ENCODE measurements at places on chromosomes 3 and 15. TPM values are rescaled to one million over a fixed set of nuclear protein-coding genes. Genes with fewer than 3 reads are reported as not detected.

Gene ST8SIA2
- 5.2 TPM for polyA plus RNA-seq

DNA sequence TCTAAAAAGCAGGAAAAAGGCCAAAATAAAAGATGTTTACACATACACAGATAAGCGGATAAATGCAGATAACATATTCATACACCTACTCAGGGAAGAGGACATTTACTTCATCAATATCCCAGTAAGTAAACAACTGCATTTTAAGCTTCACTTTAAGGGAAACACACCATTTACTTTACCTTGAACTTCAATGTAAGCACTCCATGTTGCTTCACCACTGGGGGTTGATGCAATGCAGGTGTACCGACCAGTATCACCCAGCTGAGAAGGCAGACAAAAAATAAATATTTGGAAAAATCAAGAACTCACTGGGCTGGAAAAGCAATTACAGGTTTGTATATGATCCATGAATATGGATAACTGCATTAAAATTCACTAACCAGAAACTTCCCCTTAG, 1099.5 kb downstream of the ROBO1 start:
- DNase-seq = no peak

DNA sequence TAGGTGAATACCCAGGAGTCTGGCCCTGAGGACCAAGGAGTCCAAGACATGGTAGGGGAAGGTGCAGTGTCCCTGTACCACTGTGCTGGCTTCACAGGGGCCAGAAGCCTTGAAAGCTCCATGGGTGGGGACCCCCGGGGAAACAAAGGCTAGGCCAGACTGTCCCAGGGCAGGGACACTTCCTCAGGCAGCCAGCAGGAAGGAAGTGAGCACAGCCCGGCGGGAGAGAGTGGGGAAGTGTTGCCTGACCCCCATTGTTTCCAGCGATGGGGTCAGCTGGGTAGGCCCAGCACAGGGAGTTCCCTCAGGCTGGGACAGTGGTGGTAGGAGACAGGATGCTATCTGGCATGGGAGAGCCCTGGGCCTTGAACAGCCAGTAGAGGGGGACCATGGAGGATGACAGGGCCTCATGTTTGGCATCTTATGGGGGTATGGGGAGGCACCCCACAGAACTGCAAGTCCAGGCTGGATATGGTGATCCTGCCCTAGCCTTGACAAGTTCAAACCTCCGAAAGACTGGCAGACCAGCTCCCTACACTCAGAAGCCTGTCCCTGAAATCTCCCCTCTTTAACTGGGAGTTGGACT, 1.2 kb upstream of the HYAL2 start:
- no peak for DNase-seq

DNA sequence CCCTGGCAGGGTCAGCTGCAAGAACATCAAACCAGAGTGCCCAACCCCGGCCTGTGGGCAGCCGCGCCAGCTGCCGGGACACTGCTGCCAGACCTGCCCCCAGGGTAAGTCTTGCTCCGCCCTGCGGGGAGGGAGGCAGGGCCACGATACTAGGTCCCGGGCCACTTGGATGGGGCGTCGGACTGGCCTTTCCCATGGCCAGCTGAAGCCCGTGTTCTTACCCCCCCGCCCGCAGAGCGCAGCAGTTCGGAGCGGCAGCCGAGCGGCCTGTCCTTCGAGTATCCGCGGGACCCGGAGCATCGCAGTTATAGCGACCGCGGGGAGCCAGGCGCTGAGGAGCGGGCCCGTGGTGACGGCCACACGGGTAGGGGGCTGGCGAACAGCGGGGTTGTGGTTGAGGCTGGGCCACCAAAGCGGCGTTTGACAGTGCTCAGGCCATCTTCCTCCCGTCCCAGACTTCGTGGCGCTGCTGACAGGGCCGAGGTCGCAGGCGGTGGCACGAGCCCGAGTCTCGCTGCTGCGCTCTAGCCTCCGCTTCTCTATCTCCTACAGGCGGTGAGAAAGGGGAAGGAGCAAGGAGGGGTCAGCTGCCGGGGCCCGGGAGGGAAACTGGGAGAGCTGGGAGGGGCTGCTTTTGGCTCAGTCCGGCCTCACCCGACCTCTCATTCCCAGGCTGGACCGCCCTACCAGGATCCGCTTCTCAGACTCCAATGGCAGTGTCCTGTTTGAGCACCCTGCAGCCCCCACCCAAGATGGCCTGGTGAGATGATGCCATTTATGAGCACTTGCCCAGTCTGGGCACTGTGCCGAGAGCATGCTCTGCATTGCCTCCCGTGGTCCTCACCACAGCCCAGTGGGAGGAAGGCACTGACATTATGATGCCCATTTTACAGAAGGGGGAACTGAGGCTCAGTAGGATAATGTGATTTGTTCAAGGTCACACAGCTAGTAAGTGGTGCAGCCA, 1.7 kb downstream of the CHRD start:
- no peak for DNase-seq

Gene FXR1
- 216 TPM for polyA plus RNA-seq

GRCh38 chr3:65478551-65479500, 559.9 kb downstream of the MAGI1 start:
- no peak for DNase-seq

Gene HHATL
- polyA plus RNA-seq = 0.54 TPM
